Non-pigmented ciliary epithelial cell (primary cell): ENCODE measurements at places on chromosomes 4 and X.

- DNase-seq = no peak
Observed at GRCh38 chrX:2654436-2655340, 36.4 kb upstream of the CD99 start.

DNA sequence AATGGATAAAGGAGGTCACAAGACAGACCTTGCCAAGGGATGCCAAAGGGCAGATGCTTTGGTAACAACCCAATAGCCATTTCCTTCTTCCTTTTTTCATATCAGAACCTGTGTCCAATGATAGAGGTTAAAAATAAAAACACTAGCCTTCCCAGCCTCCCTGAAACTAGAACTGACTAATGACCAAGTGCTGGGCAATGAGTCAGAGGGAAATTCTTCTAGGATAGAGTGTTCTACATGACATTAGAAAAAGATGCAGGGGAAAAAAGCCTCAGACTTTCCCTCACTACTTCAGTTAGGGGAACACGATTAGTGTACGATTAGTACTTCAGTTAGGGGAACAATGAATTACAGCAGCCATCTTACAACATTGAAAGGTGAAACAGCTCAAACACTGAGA is 29.3 kb upstream of the FAM47C start:
- peak; percentile 4 for DNase-seq

DNA sequence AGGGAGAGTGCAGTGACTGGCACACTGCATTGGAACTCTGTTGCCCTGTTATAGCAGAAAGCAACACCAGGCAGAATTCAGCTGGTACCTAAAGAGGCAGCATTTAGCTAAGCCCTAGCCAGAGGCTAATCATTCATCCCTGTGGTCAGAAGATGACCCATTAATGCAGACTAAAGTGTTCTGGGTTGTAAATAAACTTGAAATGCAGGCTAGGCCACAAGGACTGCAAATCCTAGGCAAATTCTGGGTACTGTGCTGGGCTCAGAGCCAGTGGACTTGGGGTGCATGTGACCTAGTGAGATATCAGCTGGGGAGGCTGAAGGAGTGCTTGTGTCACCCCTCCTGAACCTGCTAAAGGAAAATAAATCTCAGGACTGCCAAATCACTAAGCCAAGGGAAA is 91.2 kb downstream of the LPAR4 start:
- no peak for DNase-seq

DNA sequence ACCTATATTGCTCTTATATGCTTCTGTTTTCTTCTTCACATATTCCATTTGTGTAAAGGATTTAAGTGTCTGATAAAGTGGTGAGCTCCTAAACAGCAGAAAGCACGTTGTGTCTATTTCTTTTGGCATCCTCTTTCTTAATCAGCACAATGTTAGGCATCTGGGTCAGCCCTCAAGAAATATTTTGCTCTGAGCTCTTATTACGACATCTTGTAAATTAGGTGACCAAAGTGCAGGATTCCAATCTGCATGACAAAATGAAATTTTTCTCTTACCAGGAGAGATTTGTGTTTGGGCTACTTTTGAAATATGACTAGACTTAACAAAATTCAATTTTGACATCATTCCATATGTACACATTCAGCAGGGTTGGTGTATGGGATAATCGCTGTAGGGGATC is 210.0 kb upstream of the IGFBP7 start:
- DNase-seq = no peak

DNA sequence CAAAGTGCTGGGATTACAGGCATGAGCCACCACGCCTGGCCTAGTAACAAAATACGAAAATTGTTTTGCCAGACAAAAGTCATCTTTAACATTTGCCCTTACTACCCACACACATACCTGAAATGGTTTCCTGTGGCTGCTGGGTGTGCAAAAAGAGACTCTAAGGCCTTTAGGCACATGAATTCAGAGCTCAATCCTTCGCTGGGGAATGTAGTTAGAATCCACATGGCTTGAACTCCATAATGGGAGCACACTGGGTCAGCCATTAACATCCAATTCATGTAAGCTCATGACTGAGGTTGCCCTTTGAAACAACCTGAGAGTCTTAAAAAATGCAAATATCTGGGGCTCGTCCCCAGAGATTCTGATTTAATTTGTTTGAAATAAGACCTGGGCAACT is 87.8 kb downstream of the HPGD start:
- no peak for DNase-seq
